ENCODE measurements at places on chromosomes 13 and 19.

DNA sequence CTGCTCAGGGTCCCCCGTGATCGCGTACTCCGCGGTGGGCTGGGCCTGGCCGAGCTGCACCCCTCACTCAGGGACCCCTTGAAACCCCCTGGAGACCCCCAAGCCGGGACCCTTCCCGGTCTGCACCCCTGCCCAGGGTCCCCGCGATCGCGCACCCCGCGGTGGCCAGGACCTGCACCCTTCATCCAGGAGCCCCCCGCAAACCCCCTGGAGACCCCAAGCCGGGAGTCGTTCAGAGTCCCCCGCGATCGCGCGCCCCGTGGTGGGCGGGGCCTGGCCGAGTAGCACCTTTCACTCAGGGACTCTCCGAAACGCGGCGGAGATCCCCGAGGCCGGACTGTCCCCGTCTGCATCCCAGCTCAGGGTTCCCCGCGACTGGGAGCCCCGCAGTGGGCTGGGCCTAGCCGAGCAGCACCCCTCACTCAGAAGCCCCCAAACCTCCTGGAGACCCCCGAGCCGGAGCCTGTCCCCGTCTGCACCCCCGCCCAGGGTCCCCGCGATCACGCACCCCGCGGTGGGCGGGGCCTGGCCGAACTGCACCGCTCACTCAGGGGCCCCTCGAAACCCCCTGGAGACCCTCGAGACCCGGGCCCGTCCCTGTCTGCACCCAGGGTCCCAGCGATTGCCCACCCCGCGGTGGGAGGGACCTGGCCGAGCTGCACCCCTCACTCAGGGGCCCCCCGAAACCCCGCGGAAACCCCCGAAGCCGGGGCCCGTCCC, 748 bp downstream of the LMNB2 start:
- no peak for DNase-seq

GRCh38 chr13:30763786-30764413, 28.6 kb downstream of the ALOX5AP start:
- no peak for DNase-seq

- peak; percentile 28 for DNase-seq
Observed at GRCh38 chr13:22451327-22451741, 729.4 kb upstream of the SGCG start.

GRCh38 chr19:20289186-20289585, 122.2 kb downstream of the ZNF486 start:
- no peak for DNase-seq

DNA sequence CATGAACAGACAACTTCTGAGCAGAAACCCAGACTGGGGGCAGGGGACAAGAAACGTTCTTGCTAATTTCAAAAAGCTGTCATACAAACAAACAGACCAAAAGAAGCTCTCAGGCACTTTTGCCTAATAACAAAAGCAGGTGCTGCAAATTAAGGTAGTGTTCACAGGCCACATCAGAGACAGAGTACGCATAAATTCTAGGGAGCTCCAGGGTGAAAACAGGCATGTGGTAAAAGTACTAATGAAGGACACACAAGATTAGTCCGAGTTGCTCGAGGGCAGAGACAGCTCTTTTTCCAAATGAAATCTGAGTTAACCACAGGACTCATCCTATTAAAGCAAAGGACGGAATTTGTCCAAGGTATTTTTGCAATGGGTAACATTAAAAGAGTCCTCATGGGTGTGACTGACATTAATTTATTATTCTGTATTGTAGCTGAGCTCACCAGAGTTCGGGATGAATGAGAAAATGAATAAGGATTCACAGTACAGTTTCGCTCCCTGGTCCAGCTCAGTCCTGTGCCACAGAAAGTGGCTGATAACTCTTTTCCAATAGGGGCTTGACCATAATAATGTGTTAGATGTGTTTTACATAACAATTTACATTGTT, 197.3 kb downstream of the LHFPL6 start:
- DNase-seq, result no peak
